KG1 (cell line): ENCODE measurements at places on chromosomes 1 and 21.

GRCh38 chr1:35706846-35707600 is 11.7 kb downstream of the C1orf216 start:
- DNase-seq: no peak

GRCh38 chr1:210332719-210333398 is 4.2 kb downstream of the HHAT start:
- DNase-seq: no peak

DNA sequence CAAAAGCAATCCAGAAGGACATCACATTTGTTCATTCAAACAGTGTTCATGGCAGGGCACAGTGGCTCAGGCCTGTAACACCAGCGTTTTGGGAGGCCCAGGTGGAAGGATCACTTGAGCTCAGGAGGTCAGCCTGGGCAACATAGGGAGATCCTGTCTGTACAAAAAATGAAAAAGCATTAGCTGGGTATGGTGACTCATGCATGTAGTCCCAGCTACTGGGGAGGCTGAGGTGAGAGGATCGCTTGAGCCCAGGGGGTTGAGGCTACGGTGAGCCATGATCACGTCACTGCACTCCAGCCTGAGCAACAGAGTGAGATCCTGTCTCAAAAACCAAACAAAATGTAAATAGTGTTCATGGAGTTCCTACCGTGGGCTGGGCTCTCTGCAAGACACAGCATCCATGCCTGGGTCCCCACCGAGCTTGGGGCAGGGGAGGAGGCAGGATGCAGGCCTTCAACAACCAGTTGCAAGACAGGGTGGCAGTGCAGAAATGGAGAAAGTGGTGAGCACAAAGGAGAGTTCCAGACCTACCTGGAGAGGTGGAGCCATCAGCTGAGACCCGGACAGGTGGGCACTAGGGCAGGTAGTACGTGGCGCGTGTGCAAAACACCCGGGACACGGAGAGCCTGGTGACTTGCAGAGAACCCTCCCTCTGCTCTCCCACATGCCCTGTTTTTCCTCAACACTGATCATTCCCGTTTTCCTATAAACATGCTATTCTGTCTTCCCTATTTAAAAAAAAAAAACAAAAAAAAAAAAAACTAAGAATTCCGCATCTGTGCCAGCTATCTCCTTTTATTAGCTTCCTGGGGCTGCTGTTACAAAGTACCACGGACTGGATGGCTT is 138.9 kb downstream of the TOMM20 start:
- no peak for DNase-seq

- no peak for DNase-seq
Measured at GRCh38 chr1:200506471-200506870, 96.6 kb upstream of the ZNF281 start.

DNA sequence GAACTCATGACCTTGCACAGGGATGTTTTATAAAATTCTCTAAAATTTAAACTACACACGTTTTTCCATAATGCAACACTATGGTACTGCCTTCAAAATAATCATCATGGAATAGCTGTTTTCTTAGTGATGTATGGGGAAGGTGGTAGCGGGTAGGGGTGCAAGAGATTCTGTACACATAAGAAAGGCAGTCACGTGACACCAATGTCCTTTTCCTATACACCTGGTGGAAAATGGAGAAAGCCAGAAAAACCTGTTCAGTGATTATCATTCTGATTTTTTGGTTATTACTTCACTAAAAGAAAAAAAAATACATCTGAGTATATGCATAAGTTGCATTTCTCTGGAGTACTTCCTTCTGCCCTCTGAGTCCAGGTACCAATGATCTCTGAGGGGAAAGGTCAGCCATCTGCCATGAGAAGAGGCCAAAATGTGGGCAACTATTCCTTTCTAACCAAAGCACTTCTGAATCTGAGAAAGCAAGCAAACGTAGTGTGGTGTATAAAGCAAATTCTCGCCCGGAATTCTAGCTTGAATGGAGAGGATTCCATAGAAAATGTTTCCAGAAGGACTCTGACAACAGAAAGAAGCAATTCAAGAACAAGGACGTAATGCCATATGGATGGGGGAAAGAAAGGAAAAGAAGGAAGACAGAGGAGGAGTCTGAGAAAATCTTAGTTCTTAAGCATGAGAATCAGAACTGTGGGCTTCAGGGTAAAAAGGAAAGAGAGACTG is 137.3 kb downstream of the RERE start:
- DNase-seq: no peak
